ENCODE measurements at places on chromosomes 7 and 10.

GRCh38 chr7:94344826-94345225 lies 49.9 kb upstream of the COL1A2 start:
- DNase-seq: no peak

- DNase-seq: no peak
Measured at GRCh38 chr7:74097937-74098614, 14.5 kb downstream of the LIMK1 start.

DNA sequence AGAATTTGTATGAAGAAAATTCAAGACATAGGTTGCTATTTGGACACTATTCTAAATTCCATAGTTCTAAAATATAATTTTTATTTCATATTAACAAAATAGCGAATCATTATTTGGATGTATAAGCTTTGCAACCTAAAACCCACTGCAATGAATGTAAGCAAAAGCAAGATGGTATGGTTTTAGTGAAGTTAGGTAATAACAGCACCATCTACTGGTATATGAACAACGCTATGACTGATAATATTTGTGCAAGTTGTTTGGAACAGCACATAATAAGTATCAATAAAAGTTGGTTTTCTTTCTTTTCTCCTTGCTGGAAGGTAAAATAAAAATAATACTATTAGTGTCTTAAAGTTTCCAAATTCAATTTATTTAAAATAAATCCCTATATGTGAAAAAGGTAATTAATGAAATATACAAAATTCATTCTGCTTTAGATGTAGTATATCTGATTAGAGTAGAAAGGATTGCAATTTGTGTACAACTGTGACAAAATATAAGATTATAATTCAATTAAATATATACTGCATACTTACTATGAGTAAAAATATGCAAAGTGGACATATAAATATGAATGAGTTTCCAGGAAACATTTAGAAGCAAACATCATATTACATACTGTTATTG lies 79.0 kb upstream of the LSM8 start:
- no peak for DNase-seq

DNA sequence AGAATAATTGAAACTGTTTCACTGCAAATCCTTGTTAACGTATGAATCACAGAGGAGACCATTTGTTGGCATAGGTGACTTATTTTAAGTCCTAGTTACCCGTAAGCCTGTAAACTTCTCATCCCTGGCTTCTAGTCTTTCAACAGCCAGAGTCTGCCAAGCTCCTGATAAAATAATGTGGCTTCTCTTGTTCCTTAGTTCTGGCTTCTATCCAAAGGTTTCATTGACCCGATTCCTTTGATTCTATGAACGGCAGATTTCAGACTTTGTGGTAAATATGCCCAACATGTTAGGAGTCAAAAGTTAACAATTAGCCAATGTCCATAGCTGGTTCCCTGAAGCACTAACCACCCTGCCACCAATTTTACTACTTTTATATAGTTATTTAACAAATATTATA lies 23.3 kb downstream of the DNAH11 start:
- DNase-seq: no peak

DNA sequence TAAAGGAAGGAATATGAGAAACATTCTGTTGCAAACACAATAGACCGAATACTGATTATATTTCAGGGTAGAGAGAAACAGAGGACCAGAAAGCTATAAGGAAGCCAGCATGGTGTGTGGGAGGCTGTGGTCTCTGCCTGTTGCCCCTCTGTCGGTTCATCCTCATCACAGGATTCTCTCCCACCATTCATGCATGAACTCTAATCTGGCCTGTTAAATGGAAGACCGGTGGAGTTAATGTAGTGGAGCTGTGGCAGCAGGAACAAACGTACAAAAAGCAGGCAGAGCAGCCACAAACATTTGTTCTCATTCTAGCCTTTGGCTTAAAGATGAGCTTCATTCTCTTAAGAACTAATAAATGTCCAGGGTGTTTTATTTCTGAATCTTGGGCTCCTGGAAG lies 902.4 kb downstream of the LRMDA start:
- DNase-seq: no peak

GRCh38 chr7:82429408-82429807 lies 14.2 kb downstream of the CACNA2D1 start:
- DNase-seq: no peak

- DNase-seq: no peak
Measured at GRCh38 chr10:75283078-75283670, 47.4 kb upstream of the COMTD1 start.

DNA sequence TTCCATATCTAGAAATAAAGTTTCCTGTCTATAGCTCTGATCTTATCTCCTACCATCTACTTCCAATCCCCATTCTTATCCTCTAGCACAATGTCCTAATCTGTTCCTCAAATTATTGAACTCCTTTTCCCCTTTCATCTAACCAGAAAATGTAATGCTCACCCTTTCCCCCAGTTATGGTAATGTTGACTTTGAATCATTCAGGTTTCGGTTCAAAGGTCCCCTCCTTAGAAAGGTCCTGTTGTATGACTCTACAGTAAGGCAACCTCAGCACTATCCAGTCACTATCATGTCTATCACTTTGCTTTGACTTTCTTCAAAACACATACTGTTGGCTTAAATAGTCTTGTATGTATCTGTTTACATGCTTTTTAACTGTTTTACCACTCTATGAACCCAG lies 264.2 kb upstream of the PCDH15 start:
- DNase-seq: no peak
